Stimulated activated CD8-positive, alpha-beta memory T cell treated with anti-CD3 and anti-CD28 coated beads, Interleukin-2, amount 100 ng/mL, for 48 hours (primary cell): ENCODE measurements at places on chromosomes 2 and 18.

- DNase-seq = no peak
Measured at GRCh38 chr2:239110595-239111048, 262.7 kb downstream of the TWIST2 start.

GRCh38 chr2:11667866-11668637 lies 1.9 kb downstream of the NTSR2 start:
- DNase-seq = no peak

DNA sequence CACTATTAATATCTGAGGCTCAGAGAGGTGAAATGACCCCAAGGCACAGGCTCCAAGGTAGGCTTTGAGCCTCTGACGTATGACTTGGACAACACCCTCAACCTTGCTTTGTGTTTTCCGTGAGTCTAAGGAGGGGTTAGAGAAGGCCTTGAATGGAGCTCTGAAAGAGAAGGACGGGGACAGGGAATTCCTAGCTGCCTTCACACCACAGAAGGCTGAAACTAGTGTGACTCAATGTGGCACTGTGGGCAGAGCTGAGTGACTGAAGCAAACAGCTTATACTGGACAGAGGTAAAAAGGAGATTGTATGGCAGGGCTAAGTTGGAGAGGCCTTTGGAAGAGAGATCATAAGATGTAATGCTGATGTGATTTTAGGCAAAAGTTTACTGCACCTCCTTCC lies 3.5 kb upstream of the NCK2 start:
- DNase-seq = no peak

- no peak for DNase-seq
Measured at GRCh38 chr2:170155022-170155722, 22.8 kb upstream of the MYO3B start.

- no peak for DNase-seq
Measured at GRCh38 chr2:169258045-169258601, 104.2 kb downstream of the LRP2 start.

DNA sequence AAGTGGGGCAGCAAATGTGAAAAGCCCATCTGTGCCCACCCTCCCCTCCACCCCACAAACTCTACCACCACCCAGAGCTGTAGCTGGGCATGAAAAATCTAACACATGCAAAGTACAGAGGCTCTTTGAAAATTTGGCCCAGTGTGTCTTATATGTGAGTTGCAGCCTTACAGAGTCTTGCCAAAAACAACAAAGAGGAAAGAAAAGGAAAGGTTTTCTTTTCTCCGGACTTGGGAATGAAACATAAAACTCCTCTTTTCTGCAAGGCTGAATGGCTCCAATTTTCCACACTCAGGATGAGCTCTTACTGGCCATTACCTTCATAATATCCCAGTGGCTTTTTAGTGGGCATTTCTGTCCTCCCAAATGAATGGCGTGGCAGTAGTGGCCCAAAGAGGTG lies 27.9 kb upstream of the POU3F3 start:
- DNase-seq = no peak

GRCh38 chr18:50879302-50880118 lies 592 bp downstream of the ME2 start:
- DNase-seq = peak; percentile 8

GRCh38 chr2:99861376-99861760 lies 281.0 kb downstream of the AFF3 start:
- DNase-seq = no peak

- DNase-seq = no peak
Measured at GRCh38 chr2:230634146-230634545, 78.5 kb upstream of the CAB39 start.

DNA sequence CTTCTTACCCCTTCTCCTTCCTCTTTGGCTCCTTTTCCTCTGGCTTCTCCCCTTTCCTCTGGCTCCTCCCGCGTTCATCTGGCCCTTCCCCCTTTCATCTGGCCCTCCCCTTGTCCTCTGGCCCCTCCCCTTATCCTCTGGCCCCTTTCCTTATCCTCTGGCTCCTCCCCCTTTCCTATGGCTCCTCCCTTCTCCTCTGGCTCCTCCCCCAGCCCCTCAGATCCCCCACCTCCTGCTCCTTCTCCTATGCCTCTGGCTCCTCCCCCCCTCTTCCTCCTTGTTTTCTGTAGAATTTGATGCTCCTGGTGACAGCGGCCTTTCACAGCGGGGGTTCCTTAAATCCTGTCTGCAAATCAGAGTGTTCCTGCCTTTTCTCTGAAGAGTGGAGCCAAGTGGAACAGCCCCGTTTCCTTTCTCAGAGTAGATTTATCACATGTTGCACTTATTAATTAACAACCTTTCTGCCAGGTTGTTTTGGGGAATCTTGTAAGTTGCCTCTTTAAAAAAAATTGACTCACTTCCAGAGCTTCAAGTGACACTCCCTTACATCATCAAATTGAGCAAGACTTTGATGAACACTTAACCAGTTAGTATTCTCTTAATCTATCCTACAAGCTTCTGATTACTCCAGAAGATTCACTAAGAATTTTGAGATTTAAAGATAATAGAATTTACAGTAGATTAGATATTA lies 27.9 kb downstream of the FABP1 start:
- no peak for DNase-seq

DNA sequence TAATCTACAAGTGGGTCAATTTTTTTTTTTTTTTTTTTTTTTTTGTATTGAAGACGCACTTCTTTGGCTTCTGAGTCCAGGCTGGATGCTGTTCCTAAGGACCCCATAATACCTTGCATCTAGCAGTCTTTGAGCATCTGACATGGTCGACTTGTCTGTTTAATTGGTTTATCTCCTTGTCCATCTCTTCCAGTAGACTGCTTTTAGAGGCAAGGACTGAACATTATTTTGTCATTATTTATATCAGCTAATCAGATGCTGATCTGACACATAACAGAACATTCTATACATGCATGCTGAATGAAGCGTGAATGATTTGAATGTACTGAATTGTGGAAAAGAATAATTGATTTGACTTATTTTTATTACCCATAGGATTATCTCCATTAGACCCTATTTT lies 118.7 kb downstream of the CDH7 start:
- DNase-seq = no peak

DNA sequence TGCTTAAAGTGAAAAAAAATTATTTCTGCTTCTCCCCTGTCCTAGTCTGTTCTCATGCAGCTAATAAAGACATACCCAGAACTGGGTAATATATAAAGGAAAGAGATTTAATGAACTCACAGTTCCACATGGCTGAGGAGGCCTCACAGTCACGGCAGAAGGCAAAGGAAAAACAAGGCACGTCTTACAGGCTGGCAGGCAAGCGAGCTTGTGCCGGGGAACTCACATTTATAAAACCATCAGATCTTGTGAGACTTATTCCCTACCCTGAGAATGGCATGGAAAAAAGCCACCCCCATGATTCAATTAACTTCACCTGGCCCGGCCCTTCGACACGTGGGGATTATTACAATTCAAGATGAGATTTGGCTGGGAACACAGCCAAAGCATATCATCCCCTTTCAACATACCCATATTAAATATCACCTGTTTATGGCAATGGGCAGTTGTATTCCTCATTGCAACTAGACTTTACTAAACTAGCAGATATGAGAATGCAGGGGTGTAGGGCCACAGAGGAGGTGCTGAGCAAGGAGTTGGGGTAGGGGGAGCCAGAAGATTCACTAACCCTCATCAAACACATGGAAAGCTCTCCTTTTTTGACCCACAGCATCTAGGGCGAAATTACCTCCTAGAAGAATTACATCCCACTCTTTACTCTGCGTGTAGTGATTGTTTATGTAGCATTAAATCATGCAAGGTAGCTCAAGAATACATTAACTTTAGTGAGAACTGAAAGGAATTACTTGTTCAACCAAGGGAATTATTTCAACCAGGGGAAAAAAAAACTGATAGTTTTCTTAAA lies 183.3 kb upstream of the DOK6 start:
- no peak for DNase-seq

DNA sequence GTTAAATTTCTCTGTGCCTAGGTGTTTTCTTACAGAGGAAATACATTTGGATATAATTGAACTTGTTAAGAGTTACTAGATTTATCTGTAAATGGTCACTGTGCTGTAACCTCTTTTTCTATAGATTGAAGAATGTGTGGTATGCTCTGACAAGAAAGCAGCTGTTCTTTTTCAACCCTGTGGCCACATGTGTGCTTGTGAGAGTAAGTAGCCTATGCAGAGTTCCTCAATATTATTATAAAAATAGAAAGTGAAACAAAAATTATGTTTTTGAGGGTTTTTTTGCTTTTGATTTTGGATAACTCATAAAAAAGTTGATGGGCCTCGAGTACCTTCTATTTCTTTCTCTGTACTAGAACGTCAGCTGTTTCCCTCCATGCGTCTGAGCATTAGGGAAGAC lies 112.4 kb downstream of the MIB1 start:
- DNase-seq = no peak

DNA sequence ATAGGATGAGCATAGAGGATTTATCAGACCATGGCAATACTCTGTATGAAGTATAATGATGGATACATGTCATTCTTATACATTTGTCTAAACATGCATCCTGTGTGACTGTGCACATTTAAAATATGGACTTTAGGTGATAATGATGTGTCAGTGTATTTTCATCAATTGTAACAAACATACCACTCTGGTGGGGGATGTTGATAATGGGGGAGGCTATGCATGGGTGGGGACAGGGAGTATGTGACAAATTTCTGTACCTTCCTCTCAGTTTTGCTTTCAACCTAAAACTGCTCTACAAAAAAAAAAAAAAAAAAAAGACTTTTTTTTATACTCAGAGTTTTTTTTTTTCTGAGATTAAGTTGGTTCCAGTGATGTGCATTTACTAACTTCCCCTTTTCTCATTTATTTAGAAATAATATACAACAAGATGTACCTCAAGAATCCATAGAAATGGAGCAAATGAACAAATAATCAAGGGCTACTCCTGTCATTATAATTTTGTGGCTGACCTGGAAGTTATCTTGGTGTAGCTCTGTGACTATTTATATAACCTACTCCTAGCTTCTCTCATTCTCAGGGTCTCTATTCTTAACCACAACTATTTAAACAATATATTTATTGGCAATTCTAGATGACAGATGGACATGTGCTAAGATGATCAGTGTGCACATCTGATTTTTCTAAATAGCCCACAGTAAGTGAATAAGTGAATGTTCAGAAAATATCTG lies 108.9 kb upstream of the ITGA4 start:
- DNase-seq = no peak

- DNase-seq = no peak
Measured at GRCh38 chr2:79630060-79630459, 117.2 kb downstream of the CTNNA2 start.

DNA sequence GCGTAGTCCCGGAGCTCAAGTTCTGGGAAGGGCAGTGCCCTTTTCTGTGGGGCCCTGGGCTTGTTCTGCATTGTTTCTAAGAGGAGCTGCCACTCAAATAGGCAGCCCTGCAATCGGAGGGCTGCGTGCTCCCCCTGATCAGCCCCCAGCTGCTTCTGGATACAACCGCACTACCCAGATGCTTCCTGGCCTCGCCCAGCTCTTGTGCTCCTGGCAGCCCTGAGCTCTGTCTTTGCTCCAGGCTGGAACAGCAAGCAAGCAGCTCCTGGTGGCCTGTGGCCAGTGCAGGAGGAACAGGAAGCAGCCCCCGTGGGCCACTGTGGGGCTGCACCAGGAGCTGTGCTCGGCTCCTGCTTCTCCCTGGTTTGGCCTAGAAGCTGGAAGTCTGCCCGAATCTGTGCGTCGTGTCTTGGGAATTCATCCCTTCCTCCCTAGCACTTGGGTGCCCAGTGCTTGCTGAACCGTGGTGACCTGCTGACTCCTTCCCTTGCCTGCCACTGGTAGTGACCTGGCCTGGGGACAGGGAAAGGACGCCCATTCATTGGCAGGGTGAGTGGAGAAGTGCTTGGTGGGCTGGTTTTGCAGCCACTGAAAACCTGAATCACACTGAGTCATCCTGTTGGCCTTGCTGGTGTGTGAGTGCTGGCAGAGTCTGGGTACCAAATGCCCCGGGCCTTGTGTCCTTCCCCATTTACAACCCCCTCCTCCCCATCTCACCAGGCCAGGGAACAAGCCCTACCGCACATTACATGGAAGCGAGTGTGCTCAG lies 27.3 kb upstream of the NTSR2 start:
- no peak for DNase-seq

DNA sequence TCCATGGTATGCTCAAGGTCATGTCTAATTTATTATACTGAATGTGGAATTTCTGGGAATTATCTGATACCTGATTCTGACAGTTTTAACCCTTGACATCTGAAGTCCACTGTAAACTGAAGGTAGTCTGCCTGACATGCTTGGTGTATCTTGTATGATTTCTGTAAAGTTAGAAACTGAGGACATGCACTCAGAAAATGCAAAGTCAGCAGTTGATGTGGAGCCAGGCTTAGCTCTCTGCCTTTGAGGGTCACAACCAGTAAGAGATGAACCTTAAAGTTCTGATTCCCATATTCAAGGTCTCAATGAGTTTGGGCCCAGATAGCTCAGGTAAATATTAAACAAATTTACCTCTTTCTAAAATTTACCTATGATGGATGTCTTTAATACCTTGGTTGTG lies 12.3 kb upstream of the CTLA4 start:
- no peak for DNase-seq

DNA sequence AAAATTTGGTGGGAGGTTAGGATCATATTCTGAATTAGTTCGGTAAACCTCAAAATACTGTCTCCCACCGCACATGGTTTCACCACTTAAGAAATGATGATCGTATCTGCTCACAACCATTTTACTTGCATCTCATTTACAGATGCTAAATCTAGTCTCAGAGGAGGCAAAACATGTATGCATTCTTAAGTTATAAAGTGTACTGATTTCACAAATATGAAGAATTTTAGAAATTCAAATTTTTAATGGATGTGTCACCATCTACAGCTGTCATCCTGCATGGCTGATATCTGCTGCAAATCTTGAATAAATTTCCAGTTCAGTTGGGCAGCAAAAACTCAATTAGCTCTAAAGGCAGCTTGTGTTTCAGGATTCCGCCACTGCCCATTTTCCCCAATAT lies 243.3 kb upstream of the KCNJ3 start:
- DNase-seq = no peak

GRCh38 chr18:43757273-43757672 lies 480.0 kb upstream of the SYT4 start:
- no peak for DNase-seq

GRCh38 chr2:150588506-150588870 lies 101.0 kb upstream of the RND3 start:
- no peak for DNase-seq

GRCh38 chr2:174561283-174561971 lies 36.2 kb downstream of the WIPF1 start:
- DNase-seq = no peak

DNA sequence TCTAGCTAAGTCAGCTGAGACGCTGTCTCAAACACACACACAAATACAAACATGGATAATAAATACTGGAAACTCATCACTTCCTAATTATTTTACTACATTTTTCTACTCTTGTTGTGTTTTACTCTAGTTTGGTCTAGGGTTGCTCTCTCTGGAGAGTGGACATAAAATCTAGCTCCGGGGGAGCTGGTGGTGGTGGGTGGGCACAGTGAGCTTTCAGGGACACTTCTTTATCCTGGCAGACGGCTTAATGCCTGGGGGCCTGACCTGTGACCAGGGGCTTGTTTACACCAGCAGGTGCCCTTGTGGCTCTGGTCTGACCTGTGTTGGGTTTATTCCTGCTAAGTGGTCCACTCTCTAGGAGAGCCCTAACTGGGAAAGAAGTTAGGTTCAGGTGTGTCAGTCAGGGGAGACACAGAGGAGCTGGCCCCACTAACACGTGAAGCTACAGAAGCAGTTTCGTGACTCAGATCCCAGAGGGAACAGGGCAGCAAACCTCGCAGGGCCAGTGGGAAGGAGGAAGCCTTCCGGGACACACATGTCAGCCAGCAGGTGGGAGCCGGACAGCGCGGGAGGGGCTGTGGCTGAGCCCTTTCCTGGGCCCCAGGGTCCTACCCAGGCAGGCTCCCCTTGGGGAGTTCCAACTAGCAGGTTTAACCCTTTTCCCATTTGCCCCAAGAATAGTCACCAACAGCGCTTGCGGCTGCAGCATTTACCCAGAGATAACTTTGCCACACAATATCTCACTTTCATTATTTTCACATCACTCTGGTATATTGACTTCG lies 22.5 kb upstream of the BOK start:
- no peak for DNase-seq
